ENCODE measurements at places on chromosomes 12 and 14.

DNA sequence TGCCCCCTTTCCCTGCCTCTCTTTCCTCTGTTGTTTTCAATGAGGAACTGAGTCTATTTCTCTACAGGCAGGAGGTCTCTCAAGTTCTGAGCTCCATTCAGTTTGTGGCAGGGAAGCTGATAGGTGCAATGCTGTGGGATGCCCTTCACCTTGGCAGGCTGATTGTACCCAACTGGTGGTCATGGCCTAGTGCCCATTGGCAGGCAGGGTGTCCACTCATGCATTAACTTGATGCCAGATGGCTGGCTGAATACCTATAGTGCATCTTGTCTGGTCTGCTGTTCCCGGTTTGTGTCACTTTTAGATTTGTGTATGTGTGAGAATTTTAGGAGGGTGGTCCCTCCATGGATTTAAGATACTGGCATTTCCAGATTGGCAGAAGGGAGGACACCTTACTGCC lies 20.0 kb upstream of the ITGA5 start:
- DNase-seq: no peak

DNA sequence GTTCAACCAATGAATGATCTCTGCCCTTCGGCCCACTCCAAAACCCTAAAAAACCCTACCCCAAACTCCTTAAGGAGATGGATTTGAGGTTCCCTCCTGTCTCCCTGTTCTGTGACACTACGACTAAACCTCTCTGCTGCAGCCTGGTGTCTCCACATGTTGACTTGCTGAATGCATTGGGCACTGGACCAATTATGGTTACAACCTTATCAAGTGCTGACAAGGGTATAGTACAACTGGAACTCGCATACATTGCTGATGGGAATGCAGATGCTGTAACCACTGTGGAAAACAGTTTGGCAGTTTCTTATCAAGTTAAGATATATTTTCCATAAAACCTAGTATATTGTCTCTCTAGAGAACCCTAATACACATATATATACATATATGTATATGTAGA lies 6.3 kb upstream of the DICER1 start:
- DNase-seq: no peak

- DNase-seq: no peak
Observed at GRCh38 chr12:14868916-14869506, 16.6 kb downstream of the MGP start.

DNA sequence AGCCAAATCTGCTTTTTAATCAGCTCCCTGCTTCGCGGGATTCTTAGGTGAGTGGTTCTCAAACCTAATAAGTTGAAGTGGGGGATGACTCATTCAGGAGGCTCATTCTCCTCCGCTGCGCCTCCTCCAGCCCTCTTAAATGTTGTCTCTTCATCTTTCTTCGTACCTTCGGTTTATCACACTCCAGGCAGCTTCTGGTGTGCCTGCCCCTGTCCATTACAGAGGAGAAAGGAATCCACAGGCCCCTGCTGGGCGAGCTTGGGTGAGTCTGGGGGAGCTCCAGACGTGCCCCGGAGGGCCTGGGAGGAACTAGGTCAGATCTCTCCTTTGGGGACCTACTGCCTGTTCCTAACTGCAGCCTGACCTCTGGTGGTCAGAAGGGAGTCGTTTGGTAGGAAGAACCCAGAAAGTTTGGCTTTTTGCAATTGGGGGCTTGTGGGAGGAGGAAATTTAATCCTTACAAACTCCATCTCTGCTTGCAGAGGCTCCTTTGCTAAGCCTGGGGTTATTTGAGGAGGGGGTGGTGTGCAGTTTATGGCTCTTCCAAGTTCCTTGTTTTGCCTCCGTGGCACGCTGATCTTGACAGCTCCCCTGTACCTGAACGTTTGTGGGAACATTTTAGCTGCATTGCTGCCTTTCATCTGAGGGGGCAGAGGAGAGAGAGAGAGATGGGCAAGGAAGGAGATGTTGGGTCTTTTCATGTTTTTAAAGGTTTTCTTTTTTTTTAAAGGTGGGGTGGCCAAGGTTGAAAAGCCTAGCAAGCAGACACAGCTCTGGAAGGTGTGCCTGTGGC lies 84.1 kb upstream of the GNG2 start:
- DNase-seq: peak; percentile 17

DNA sequence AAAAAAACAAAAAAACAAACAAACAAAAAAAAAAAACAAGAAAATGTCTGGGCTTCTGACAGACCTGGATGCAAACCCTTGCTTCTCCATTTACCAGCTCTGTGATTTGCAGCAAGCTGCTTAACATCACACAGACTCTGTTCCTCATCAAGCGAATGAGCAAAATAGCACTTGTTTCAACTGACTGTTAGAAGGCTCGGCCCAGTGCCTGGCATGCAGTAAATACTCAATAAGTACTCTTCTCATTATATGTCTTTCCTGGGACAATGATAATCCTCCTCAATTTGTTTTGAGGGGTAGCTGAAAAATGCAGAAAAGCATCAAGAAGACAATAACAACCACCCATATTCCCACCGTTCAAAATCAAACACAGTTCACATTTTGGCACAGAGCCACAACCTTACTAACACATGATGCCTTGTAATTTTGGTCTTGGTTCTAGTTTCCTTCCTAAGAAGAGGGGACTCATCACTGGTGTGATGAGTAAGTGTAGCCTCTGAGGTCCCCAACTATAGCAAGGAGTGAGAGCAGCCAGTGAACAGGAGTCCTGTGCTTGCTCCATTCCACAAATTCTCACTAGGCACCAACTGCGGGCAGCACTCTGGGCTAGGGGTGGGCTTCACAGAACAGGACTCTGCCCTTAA lies 60.4 kb downstream of the TTC7B start:
- DNase-seq: no peak

DNA sequence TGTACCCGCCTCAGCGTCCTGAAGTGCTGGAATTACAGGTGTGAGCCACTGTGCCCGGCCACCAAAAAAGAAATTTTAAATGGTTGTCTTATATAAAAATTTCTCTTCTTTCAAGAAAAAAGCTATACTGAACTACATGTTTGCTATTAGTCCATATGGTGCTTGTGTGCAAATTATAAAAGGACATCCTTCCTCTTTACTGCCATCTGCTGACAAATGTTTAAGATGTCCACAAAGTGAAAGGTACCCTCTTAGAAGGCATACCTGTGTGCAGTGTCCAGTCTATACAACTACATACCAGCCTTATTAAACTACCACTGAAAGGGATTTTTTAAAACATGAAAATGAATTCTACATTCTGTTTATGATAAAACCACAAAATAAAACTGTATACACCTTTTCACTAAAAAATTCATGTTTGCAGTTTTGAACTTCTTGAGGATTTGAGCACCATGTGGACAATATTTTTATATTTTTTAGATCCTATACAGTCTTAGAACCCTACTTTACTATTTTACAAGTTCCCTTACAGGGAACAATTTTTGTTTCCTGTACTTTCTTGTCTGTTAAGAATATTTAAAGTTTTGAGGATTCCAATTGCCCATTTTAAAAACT lies 32.8 kb upstream of the TOMM20L start:
- DNase-seq: peak; percentile 29

DNA sequence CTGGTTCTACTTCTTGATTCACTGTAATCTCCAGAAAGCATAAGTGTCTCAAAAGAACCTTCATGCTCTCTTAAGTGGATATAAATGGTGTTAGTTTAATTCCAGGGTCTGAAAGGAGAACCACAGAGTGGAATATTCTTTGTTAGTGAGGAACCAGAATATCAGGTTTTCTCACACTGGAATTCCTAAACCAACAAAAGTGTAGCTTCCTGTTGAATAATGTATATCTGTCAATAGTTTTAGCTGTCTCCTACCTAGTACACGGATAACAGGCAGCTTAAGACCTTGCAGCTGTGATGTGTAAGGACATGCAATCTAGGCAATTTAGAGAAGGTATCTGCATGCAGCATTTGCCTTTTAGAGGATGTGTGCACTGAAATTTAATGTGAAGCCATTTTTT lies 24.0 kb downstream of the LRIG3 start:
- DNase-seq: no peak

GRCh38 chr12:124609041-124609989 lies 41.9 kb upstream of the NCOR2 start:
- DNase-seq: peak; percentile 77

DNA sequence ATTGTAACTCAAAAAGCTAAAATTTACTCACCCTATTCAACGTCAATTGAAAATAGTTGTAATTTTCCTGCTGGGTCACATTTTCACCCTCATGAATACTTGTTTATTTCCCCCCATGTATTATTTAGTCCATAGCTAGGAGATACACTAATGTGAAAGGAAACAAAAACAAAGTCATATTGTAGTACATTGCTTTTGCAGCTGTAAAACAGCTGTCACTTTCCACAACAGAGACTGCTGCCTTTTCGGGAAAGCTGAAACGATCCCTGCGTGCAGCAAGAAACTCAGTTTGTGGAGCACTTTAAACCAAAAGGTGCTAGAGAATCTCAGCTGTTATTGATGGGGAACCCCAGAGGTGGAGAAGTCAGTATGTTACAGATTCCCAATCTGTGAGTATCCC lies 4.3 kb downstream of the RACGAP1 start:
- DNase-seq: no peak

DNA sequence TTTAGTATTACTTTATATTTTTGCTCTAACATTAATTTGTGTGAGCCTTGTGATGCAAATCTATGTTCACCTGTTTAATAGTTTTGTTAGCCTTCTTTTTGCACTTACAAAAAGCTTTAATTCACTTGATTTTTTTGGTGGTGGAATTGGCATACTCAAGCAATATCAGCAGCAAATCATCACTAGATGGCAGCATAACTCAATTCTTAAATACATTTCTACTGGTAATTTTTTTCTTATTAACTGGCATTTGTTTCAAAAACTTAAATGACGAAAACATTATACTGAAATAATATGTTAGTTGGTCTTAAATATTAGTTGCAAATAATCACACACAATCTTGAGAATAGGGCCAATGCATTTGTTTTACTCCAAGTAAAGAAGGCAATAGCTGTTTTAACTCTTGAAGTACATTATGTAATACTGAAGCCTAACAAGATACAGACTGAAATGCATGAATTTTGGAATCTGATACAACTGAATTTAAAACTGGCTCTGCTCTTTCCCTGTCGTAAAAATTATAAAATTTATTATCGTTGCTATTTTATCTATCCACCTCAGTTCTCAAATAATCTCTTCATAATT lies 151.5 kb downstream of the ATXN7L3B start:
- peak; percentile 44 for DNase-seq

- no peak for DNase-seq
Observed at GRCh38 chr12:31752450-31752849, 23.6 kb upstream of the AMN1 start.

GRCh38 chr14:104666981-104667380 lies 22.4 kb upstream of the INF2 start:
- DNase-seq: no peak

- DNase-seq: peak; percentile 36
Observed at GRCh38 chr12:114163771-114164170, 197.6 kb upstream of the RBM19 start.

DNA sequence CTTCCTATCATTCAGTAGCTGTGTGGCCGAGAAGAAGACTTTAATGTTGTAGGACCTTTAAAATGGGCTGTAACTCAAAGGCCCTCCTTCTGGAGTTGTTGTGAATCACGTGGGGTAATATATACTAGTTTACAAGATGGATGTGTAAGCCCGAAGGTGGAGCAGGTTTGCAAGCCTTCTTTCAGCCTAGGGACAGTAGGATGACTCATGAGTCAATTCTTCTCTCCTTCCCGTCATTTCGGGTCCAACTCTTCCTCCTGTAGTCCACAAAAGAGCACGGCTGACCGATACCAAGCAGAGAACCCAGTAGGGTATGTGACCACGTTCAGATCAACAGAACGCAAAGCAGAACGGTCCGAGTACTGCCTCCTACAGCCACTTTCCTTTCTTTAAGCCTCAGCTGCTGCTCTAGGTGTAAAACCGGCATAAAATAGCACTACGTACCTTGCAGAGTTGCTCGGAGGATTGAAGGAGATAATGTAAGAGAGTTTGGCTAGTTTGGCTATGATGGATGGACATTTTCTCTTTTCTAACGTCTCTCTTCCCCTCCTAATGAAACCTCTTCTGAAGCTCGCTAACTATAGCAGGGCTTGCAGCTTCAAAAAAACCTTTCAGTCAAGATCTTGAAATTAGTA lies 1.3 kb upstream of the RASSF3 start:
- peak; percentile 37 for DNase-seq

- DNase-seq: no peak
Observed at GRCh38 chr14:68625366-68626090, 167.3 kb downstream of the ZFP36L1 start.

GRCh38 chr12:10730559-10730958 lies 7.4 kb upstream of the YBX3 start:
- DNase-seq: no peak

GRCh38 chr12:124630791-124631313 lies 63.4 kb upstream of the NCOR2 start:
- DNase-seq: no peak

DNA sequence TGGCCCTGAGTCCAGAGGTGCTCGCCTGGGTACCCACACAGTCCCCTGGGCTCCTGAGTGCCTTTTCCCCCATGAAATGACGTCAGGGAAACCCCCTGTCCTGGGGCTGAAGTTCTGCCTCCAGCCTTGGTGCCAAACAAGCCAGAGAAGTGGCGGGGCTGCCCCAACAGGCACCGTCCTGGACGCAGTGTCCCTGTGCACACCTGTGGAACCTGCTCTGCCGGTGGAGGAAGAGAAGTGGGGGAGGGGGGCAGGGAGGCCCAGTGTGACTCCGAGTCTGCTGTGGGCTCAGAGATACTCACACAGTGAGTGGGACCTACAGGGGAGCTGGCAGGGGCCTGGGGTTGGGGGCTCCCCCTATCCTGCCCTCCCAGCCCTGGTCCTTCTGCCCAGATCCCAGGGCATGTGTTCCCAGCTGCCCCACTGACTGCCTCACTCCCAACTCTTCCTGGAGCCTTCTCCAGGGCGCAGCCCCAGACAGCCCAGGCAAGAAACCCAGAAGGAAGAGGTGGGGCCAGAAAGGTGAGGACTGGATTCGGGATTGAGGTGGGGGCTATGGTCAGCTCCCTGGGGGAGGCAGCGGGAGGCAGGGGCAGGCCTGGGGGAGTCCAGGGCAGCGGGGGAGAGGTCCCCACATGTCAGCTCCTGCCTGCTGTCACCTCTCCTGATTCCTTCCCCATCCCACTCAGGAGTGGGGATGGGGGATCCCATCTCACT lies 24.7 kb downstream of the CCDC85C start:
- no peak for DNase-seq

GRCh38 chr12:19596434-19597166 lies 157.3 kb downstream of the AEBP2 start:
- DNase-seq: no peak

DNA sequence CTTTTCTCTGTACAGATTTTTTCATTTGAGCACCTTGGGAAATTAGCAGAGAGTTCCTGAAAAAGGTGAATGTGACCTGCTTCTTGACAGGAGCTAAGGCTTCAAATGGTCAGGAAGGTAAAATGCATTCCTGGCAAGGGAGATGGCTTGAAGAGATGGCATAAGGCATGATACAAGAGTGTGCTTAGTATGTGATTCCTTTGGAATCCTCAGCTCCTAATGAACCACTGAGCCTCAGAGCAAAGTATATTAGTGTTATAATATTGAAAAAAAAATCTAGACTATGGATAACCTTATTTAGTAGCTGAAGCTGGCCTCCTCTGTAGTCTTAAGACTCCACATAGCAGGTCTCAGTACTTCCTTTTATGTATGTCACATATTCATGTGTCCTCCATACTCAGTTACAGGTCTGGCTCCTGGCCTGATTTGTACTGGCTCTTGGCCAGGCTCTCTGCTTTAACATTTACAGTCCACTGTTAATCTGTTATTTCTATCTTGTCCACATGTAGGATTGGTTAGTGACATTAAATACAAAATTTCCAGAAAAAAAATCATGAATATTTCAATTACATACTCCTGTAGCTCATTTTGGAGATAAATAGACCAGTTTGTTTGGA lies 17.9 kb downstream of the TOGARAM1 start:
- DNase-seq: no peak

Measured in MV-4-11 (cell line).